ENCODE measurements at places on chromosomes 5 and 9. TPM values are rescaled to one million over a fixed set of nuclear protein-coding genes. Genes with fewer than 3 reads are reported as not detected.
A peak's percentile ranks its signal among the peaks of the same experiment; 100 is the strongest.

DNA sequence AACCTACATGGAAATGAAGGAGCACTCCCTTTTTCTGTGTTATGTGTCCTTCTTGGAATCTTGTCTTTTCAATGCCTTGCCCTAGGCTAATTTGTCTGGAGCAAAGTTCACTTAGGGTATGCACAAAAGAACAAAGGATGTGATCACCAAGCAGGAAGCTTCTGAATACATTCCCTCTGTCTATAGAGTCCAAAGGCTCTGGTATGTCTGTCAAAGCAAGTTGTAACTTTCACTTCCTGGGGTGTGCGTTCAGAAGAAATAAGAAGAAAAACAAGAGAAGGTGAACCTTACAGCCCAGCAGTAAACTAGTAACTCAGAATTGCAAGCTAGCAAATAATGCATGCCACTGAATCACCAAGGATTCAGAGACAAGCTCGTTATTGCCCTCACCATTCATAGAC is 31.7 kb upstream of the CDH6 start:
- no peak for DNase-seq

ELAVL2 gene
- total RNA-seq, result not detected

- DNase-seq, result no peak
These were observed 40.4 kb downstream of the PCSK5 start for GRCh38 chr9:75930730-75931321.

DNA sequence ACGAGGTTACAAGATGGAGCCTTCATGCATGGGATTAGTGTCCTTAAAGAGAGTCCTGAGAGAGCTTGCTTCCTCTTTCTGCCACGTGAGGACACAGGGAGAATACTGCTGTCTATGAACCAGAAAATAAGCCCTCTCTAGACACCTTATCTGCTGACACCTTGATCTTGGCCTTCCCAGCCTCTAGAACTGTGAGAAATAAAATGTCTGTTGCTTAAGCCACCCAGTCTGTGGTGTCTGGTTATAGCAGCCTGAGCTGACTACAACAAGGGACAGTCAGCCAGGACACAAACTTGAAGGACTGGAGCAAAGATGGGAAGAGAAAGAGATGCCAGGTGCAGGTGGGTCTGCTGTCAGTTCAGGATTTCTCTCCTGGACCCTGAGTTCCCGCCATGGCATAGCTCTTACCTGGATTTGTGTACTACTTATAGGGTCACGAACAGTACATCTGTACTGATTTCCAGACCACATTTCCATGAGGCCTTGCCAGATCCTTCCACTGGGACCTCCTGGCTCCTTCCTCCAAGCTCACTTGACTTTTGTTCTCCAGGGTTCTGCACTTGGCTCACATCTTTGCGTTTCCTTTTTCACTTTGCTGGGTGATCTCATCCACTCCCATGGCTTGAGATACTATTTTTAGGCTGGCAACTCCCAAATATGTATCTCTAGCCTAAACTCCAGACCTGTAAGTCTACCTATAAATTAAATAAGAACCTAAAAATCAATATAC is 44.9 kb upstream of the LIFR start:
- DNase-seq, result no peak

- no peak for DNase-seq
These were observed 14.4 kb upstream of the ARL15 start for GRCh38 chr5:54324651-54325271.

DNA sequence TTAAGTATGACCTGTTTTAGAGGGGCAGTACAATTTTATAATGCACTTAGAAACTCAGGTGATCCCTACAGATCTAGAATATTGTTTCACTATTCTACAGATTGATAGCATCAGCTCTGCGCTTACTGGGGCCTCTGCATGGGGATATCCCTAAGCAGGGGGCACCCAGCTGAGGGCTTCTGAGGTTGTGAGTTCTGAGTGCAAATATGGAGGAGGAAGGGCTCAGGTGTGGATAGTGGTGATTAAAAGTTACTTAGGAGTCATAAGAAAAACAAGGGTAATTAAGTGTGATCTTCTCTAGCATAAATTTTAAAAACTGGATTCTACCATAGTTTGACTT is 274.4 kb downstream of the EFNA5 start:
- no peak for DNase-seq

DNA sequence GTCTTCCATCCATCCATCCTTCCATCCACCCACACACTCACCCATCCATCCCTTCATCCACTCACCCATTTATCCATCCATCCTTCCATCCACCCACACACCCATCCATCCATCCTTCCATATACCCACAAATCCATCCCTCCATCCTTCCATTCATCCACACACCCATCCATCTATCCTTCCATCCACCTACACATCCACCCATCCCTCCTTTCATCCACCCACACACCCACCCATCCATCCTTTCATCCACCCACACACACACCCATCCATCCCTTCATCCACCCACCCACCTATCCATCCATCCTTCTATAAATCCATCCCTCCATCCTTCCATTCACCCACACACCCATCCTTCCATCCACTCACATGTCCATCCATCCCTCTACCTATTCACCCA is 23.6 kb downstream of the DRD1 start:
- DNase-seq, result no peak

SLC6A3 gene
- not detected for total RNA-seq

- DNase-seq, result peak; percentile 60
These were observed 26.6 kb downstream of the GRAMD2B start for GRCh38 chr5:126449751-126450271.

PTGDS gene
- total RNA-seq, result not detected

DNA sequence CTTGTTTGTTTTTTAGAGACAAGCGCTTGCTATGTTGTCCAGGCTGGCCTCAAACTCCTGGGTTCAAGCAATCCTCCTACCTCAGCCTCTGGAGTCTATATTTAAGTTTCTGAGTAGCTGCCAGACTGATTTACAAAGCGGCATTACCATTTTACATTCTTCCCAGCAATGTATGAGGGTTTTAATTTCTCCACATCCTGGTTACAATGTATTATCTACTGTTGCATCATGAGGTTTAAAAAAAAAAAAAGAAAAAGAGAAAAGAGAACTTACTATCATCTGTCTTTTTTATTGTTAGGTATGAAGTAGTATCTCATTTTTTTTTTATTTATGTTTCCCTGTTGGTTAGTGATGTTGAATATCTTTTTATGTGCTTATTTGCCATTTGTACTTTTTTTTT is 18.9 kb upstream of the CLINT1 start:
- DNase-seq, result no peak

DNA sequence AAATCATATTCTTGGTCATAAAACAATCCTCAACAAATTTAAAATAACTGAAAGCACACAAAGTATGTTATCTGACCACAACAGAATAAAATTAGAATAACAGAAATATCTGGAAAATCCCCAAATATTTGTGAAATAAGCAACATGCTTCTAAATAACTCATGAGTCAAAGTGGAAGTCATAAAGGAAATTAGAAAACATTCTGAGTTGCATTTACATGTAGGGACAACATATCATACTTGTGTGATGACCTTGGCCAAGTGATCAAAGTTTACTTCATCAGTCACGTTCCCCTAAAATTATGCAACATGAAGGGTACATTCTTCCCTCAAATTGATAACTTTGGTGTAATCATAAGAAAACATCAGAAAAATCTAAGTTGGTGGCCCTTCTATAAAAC is 64.7 kb downstream of the CSF2 start:
- DNase-seq, result no peak

- DNase-seq, result no peak
These were observed 65.8 kb downstream of the TSTD2 start for GRCh38 chr9:97567182-97567893.

GRCh38 chr5:109304309-109304708 is 105.5 kb downstream of the PJA2 start:
- DNase-seq, result no peak

DNA sequence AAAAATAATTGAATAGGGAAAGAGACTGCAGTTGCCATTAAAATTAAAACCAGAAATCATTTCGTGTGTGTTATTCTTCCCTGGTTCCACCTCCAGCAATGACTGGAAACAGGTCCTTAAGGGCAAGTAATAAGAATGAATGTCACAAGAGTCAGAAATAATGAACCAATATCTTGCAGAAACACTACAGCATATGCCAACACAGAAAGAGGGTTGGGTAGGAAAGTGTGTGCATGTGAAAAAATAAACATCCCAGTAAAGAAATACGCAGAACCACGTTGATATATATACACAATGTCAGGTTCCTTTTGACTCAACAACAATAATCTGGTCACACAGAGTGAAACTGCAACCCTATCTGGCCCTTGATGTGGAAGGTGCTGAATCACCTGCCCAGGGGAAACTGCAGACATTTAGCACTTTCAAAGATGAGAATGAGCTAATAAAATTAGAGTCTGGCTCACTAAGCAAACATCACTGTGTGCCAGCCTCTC is 15.0 kb downstream of the HMHB1 start:
- DNase-seq, result peak; percentile 29

GRCh38 chr5:113255105-113255504 is 179.7 kb downstream of the TSSK1B start:
- DNase-seq, result no peak

C9orf153 gene
- total RNA-seq, result not detected

GRCh38 chr9:115671963-115672305 is 481.7 kb upstream of the PAPPA start:
- DNase-seq, result no peak

DNA sequence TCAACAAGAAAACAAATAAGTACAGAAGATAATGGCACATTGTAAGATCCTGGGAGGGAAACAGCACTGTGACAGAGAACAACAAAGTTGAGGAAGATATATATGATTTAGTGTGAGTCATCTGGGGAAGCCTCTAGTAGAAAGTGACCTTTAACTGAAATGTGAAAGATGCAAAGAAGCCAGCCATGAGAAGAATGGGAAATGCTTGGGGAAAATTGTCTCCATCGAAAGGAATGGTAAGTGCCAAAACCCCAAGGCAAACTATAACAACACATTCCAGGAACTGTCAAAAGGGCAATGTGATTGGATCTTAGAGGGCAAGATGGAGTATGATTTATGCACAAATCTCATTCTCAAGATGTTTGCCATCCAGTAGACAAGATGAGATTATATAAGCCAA is 537.8 kb upstream of the BRINP1 start:
- DNase-seq, result no peak

OTP gene
- total RNA-seq, result not detected

DIPK1B gene
- total RNA-seq, result 0.47 TPM

- DNase-seq, result no peak
These were observed 223.2 kb downstream of the TLR4 start for GRCh38 chr9:117927354-117927753.
